Activated CD4-positive, alpha-beta T cell treated with anti-CD3 and anti-CD28 coated beads, Interleukin-2, amount 50 U/mL, for 1 hour (primary cell): ENCODE measurements at places on chromosomes 4 and X.

DNA sequence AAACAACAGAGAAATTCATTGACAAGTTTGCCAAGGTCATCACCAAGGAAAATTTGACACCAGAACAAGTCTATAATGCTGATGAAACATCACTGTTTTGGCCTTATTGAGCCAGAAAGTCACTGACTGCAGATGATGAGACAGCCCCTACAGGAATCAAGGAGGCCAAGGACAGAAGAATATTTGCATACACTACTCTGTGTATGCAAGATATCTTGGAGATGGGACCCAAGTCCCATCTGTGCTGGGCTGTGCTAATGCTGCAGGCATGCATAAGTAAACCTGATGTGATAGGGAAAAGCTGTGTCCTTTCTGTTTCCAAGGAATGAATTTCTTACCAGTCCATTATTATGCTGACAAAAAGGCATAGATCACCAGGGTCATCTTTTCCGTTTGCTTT, 126.8 kb downstream of the PAPSS1 start:
- DNase-seq: no peak

DNA sequence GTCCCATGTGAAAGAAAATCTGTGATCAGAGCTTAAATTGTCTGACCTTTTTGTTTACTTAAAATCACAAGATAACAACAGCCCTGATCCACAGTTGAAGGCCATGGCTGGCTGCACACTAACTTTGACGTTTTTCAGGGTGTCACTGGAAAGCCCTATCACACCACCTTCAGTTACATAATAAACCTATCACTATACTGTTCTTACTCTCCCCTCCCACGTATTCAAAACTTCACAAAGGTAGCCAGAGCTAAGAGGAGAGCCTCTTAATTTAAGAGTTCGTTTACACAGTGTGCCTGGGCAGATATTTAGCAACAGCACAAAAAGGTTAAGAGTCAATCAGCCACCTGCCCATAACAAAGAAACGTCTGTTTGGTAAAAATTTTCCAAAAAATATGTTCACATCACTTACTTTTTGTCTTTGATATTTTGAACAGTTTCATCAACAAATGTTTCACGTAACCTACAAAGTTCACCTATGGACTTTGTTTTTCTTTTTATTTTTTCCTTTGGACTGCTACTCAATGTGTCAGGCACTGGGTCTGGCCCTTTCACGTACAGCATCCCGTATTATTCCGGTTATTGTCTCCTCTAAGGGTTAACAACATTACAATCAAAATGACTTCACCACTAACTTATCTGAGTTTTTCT, 25.0 kb downstream of the RFC1 start:
- no peak for DNase-seq

DNA sequence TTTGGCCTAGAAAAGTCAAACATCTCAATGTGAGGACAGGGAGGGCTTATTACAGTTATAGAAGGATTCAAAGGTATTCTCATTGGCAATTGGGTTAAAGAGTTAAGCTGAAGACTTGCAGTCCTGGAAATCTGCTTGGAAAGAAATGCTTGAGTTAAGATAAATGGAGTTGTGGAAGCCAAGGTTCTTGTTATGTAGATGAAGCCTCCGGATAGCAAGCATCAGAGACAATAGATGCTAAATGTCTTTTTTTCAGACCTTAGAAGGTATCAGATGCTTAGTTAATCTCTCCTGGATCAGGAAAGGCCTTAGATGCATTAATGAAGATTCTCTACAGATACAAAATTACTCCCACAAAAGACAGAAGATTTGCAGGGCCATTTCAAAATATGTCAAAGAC, 299.3 kb downstream of the CFAP47 start:
- DNase-seq: no peak

DNA sequence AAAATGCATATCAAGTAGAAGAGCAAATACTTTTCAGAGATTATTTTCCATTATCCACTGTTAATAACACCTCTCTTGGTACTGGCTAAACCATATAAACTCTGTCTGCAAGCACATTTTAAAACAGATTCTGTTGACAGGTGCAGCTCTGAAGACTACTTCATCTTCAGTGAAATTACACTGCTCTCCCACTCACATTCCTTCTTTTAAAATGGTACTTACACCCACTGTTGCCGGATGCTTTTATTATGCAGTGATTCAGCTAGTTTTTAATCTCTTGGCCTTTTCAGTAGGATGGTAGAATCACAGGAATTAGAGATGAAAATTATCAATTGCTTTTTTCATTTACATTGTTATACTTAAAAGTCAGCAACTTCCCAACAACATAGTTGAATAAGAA, 381.6 kb downstream of the GASK1B start:
- DNase-seq: no peak

GRCh38 chrX:110037178-110037577, 34.3 kb downstream of the TMEM164 start:
- no peak for DNase-seq

DNA sequence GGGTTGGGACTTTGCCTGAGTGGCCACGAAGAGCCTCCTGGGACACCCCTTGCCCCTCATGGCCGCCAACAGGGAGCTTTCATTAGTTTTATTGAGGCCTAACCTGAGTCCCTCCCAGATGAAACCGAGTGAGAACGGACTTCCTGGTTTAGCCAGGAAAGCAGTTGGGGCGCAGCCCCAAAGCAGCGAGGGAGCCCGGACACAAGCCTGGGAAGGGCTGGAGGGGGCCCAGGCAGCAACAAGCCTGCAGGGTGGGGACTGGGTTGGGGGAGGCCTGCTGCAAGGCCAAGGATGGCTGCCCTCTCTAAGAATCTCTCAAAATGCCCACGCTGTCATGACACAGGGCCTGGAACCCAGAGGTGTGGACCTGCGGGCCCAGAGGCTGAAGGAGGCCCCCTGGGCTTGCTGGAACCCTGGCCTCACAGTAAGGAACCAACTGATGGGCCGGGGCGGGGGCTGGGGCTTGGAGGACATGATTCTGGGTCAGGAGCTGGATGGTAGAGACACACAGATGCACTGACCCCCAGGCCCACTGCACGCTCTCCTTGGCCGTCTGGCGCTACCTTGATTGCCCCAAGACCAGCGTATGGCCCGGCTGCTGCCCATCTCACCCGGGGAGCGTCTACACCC, 5.8 kb downstream of the HMX1 start:
- DNase-seq: no peak

- no peak for DNase-seq
These were observed 3.8 kb downstream of the PHOX2B start for GRCh38 chr4:41744572-41745291.

- no peak for DNase-seq
These were observed 510.6 kb upstream of the DIPK2B start for GRCh38 chrX:45711231-45711630.

GRCh38 chr4:137707626-137708025, 175.3 kb upstream of the PCDH18 start:
- no peak for DNase-seq

DNA sequence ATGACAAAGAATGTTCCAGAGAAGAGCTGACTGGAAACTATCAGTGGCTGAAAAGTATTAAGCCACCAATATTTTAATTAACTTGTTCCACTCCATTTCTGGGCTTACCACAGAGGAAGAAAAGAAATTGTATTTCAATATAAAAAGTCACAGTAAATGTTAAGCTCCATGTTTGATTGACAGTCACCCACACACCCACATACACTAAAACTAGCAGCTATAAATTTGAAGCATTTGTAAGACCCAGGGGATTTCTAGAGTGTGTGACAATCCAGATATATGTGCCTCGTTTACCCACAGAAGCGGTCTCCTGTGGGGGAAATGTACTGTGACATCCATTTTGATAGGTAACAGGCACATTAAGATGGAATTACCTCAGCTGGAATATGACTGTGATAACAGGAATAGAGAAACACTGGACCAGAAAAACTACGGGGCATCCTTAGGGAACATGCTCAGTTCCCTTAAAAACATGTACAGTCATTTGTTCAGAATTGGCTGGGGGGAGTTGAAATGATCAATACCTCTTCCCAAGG, 39.0 kb upstream of the RASGEF1B start:
- no peak for DNase-seq

DNA sequence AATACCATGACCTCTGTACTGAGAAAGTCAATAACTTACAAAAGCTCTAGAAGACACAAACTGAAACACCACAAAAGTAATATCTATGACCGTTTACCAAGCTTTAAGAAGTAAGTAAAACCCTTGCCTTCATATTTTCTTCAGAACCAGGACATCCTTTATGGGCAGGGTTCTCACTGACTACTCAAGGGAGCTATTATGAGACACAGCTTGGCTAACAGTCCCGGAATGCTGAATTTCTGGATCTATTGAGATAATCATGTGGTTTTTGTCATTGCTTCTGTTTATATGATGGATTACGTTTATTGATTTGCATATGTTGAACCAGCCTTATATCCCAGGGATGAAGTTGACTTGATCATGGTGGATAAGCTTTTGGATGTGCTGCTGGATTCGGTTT, 19.9 kb upstream of the CDS1 start:
- no peak for DNase-seq

DNA sequence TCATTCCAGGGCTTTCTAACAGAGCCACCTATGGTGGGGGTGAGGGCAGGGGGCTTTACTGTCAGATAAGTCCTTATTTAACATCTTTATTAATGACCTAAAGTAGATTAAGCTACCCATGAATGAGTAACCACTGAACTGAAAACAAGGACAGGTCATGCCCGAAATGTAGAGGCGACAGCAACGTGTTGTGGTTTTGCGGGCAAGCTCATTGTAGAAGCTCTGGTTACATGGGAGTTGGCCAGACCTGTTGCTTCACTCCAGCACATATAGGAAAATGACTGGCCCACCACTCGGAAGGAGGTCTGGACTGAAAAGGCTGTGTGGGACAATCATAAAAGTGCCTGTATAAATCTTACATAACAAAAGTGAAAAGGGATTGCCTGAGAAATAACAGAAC, 109.6 kb upstream of the NDP start:
- DNase-seq: no peak

DNA sequence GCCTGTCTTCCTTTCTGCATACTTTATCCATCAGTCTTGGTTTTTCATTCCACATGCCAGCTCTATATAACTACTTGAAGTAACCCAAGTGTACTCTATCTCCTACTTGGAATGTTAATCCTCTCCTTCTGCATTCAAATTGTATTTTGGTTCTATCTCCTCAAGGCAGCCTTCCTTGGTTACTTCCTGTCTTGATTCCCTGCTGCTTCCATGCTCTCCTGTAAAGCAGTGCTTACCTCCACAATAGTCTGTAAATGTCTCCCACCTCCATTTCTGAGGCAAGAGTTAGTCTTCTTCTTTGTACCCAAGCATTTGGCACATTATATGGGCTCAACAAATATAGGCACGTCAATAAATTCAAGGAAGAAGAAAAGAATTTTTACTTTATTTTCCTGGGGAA, 298.4 kb downstream of the ARHGAP24 start:
- no peak for DNase-seq
